Hepatocyte (in vitro differentiated cells): ENCODE measurements at places on chromosomes 2 and 18. TPM values are rescaled to one million over a fixed set of nuclear protein-coding genes. Genes with fewer than 3 reads are reported as not detected.
A peak's percentile ranks its signal among the peaks of the same experiment; 100 is the strongest.

DNA sequence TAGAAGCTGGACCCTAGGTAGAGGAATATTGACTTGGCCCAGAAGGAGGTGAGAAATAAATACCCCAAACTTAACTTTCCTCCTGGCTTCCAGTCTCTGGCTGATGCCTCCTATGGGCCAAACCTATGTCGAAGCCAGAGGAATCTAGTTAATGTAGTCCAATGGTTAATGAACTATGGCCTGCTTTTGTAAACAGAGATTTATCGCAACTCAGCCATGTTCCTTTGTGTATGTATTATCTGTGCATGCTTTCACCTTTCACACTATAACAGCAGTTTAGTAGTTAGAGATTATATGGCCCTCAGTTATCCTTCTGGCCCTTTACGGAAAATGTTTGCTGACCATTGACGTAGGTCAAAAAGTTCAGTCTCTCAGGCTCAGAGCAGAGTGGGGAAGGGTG lies 67.3 kb upstream of the BARD1 start:
- peak overlapping the region; percentile 17 for H3K27ac ChIP-seq
- peak; percentile 11 for DNase-seq

HK2 gene
- 21.1 and 25.4 TPM in 2 replicates for polyA plus RNA-seq

- DNase-seq, result no peak
- H3K4me1 ChIP-seq, result no peaks in the 10 kb centered on the region
- H3K4me3 ChIP-seq, result no peak overlapping the region
- no peak overlapping the region for H3K27ac ChIP-seq
Measured at GRCh38 chr2:79910643-79911042, 393.9 kb downstream of the LRRTM1 start.

- H3K4me3 ChIP-seq, result no peak overlapping the region
- no peaks in the 10 kb centered on the region for H3K27me3 ChIP-seq
- peaks cover 22% of the 10 kb centered on the region for H3K4me1 ChIP-seq
- H3K27ac ChIP-seq, result no peak overlapping the region
Measured at GRCh38 chr2:11543337-11544216, 9.7 kb downstream of the GREB1 start.

GRCh38 chr2:189613650-189614420 lies 33.2 kb upstream of the SLC40A1 start:
- peak overlapping the region; percentile 86 for H3K27ac ChIP-seq
- H3K36me3 ChIP-seq, result no peaks in the 10 kb centered on the region
- peak; percentile 38 for DNase-seq
- H3K27me3 ChIP-seq, result no peaks in the 10 kb centered on the region
- peaks cover 28% of the 10 kb centered on the region for H3K4me1 ChIP-seq
